Activated CD4-positive, alpha-beta memory T cell treated with anti-CD3 and anti-CD28 coated beads for 36 hours (primary cell): ENCODE measurements at places on chromosomes 11 and 22. TPM values are rescaled to one million over a fixed set of nuclear protein-coding genes. Genes with fewer than 3 reads are reported as not detected.

GRCh38 chr11:134676516-134677287, 264.7 kb upstream of the B3GAT1 start:
- no peak for DNase-seq
- peaks cover 2% of the 10 kb centered on the region for H3K27me3 ChIP-seq
- no peaks in the 10 kb centered on the region for H3K36me3 ChIP-seq
- no peak overlapping the region for H3K27ac ChIP-seq
- no peaks in the 10 kb centered on the region for H3K4me1 ChIP-seq

DNA sequence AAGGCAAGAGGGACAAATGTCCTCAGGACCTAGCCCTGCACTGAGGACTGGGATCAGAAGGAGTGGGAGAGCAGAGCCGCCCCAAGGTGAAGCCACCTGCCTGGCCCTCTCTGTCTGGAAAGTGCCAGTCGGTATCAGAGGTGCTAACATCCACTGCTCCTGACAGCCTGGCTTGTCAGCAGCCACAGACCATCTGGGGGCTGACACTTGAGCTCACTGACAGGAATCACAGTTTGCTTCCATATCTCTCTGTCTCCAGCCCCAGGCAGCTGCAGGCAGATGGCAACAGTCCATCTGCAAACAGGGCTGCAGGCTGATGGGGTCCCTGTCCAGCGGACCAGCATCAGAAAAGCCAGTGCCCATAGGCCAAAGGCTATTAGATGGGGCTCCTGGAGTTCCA, 5.5 kb downstream of the OPCML start:
- DNase-seq = no peak
- H3K27ac ChIP-seq = no peak overlapping the region
- peaks cover 13% of the 10 kb centered on the region for H3K27me3 ChIP-seq
- no peaks in the 10 kb centered on the region for H3K36me3 ChIP-seq
- no peaks in the 10 kb centered on the region for H3K4me1 ChIP-seq

DNA sequence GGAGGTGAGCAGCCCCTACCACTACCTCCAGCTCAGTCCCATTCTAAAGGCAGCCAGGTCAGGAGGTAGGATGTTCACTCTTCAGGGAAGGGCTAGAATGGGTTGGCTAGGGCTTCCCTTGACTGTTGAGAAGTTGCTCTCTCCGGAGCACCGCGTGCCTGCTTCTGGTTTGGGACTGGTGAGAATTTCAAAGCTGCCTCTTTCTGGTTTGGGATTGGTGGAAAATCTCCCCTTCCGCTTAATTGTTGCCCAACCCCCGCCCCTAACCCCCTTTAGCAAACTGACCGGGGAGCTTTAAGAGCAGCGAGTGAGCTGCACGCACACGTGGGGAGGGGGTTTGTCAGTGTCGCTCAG, 686 bp downstream of the USP2 start:
- no peaks in the 10 kb centered on the region for H3K27me3 ChIP-seq
- H3K36me3 ChIP-seq = no peaks in the 10 kb centered on the region
- H3K4me1 ChIP-seq = peaks cover 10% of the 10 kb centered on the region
- no peak for DNase-seq
- no peak overlapping the region for H3K4me3 ChIP-seq
- H3K27ac ChIP-seq = no peak overlapping the region

- peaks cover 2% of the 10 kb centered on the region for H3K36me3 ChIP-seq
- H3K4me3 ChIP-seq = no peak overlapping the region
- H3K4me1 ChIP-seq = peaks cover 17% of the 10 kb centered on the region
- DNase-seq = peak; percentile 71
These were observed 36.1 kb downstream of the LIMK2 start for GRCh38 chr22:31248138-31248745.

- H3K36me3 ChIP-seq = peaks cover 65% of the 10 kb centered on the region
- H3K4me1 ChIP-seq = peaks cover 50% of the 10 kb centered on the region
- no peaks in the 10 kb centered on the region for H3K27me3 ChIP-seq
- H3K27ac ChIP-seq = peak overlapping the region; percentile 70
- peak overlapping the region; percentile 42 for H3K4me3 ChIP-seq
- DNase-seq = no peak
These were observed 4.8 kb downstream of the PCF11 start for GRCh38 chr11:83161610-83162199.

DNA sequence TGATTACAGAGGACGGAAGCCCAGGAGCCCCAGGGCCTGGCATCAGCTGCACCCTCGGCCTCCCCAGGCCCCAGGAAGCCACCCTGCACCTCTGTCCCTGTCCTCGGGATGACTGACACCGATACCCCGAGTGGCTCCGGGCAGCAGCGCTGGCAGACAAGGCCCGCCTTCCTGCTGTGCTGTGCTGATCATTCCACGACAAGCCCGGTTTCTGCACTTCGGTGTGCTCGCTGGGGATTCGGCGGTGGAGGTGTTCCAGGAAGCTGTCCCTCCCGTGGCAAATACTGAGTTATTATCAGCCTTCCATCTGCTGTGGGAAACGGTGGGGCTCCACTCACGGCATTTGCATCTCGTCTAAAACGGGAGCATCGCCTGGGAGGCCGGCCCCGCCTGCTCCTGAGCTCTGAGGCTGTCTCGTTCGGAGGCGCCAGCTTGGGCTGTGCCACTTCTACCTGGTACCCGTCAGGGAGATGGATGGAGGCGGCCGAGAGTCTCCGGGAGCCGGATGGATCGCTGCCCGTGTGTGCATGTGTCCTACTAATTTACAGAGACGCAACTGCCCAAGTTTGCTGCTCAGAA, 506.1 kb downstream of the BRD1 start:
- H3K4me1 ChIP-seq = no peaks in the 10 kb centered on the region
- peaks cover 27% of the 10 kb centered on the region for H3K27me3 ChIP-seq
- no peaks in the 10 kb centered on the region for H3K36me3 ChIP-seq
- H3K4me3 ChIP-seq = no peak overlapping the region

DNA sequence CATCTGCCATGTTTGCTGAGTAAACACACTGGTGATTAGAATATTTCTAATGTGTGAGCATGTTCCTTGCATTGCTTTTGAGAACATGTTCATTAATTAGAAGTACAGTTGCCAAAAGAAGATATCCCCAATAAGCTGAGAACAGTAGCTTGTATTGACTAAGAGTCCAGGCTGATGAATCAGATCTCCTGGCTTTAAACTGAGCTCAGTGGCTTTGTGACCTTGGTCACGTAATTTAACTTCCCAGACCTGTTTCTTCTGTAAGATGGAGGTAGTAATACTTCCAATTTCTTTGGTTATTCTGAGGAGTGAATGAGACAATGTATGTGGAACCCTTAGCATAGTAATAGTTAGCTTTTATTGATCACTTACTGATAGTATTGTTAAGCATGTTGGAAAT, 61.9 kb downstream of the CYB5R2 start:
- peaks cover 5% of the 10 kb centered on the region for H3K36me3 ChIP-seq
- no peak overlapping the region for H3K4me3 ChIP-seq
- H3K27me3 ChIP-seq = no peaks in the 10 kb centered on the region
- no peak overlapping the region for H3K27ac ChIP-seq

GRCh38 chr11:93653571-93653970, 7.9 kb upstream of the CEP295 start:
- no peaks in the 10 kb centered on the region for H3K36me3 ChIP-seq
- DNase-seq = no peak
- no peak overlapping the region for H3K4me3 ChIP-seq
- peaks cover 4% of the 10 kb centered on the region for H3K27me3 ChIP-seq
- H3K4me1 ChIP-seq = peaks cover 12% of the 10 kb centered on the region

- H3K27ac ChIP-seq = no peak overlapping the region
- DNase-seq = no peak
- H3K36me3 ChIP-seq = no peaks in the 10 kb centered on the region
- H3K4me3 ChIP-seq = no peak overlapping the region
- no peaks in the 10 kb centered on the region for H3K27me3 ChIP-seq
- H3K4me1 ChIP-seq = no peaks in the 10 kb centered on the region
These were observed 39.4 kb upstream of the TTC12 start for GRCh38 chr11:113274713-113275582.

DNA sequence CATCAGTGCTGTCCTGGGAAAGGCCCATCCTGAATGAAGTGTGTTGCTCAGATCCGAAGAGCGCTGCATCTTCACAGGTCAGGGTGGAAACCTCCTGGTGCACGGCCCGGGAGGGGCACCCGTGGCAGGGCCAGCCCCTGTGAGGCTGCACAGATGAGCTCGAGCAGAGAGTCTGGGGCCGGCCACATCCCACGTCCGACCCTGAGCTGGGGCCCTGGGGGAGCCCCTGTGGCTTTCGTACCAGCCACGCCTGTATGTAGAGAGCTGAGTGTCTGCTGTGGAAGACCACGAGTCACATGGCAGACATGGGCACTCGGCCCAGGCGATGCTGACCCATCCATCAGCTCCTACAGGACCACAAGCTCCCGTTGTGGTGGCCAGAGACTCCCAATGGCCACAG, 24.9 kb upstream of the SEPTIN5 start:
- peaks cover 6% of the 10 kb centered on the region for H3K27me3 ChIP-seq
- no peaks in the 10 kb centered on the region for H3K36me3 ChIP-seq
- DNase-seq = no peak

DNA sequence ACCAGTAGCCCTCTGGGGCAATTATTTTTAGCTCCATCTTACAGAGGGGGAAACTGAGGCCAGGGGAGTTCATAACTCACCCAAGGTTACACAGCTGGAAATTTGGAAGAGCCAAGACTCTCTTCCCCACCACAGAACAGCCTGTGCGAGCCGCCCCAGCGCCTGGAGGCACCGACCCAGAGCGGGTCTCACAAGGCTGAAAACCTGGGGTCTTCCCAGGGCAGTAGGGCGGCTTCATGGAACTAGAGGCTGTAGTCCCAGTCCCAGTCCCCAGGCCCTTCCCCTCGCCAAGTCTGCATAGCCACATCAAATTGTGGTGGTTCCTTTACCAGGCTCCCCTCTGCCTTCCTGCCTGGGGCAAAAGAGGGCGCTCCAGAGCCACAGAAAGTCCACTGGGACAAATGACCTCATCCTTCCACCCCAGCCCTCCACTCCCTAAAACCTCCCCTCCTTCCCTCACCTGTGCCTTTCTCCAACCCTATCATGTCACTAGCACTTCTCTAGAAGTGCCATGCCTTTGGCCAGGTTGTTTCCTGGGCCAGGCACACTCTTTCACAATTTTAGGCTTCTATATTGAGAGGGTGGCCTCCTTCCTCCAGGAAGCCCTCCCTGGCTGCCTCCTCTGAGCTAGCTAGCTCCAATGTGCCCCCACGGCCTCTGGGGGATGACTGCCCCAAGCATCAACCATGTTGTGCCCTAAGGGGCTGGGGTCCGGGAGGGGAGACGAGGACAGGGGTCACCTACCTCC, 15.2 kb upstream of the CDC42EP1 start:
- H3K4me1 ChIP-seq = peaks cover 28% of the 10 kb centered on the region
- no peaks in the 10 kb centered on the region for H3K36me3 ChIP-seq
- peaks cover 12% of the 10 kb centered on the region for H3K27me3 ChIP-seq
- H3K27ac ChIP-seq = no peak overlapping the region

The FOSL1 gene
- 17.7 TPM for total RNA-seq

The SYT7 gene
- not detected for total RNA-seq

The LRRC55 gene
- total RNA-seq = not detected

The ANKRD42 gene
- 5.4 TPM for total RNA-seq

The TRIM51 gene
- total RNA-seq = not detected

The TRIM22 gene
- total RNA-seq = 104 TPM
